ENCODE measurements at places on chromosomes 6 and 20.

- DNase-seq, result no peak
Observed at GRCh38 chr6:138432063-138432356, 28.0 kb downstream of the HEBP2 start.

GRCh38 chr20:40497899-40498691, 190.9 kb downstream of the MAFB start:
- no peak for DNase-seq

DNA sequence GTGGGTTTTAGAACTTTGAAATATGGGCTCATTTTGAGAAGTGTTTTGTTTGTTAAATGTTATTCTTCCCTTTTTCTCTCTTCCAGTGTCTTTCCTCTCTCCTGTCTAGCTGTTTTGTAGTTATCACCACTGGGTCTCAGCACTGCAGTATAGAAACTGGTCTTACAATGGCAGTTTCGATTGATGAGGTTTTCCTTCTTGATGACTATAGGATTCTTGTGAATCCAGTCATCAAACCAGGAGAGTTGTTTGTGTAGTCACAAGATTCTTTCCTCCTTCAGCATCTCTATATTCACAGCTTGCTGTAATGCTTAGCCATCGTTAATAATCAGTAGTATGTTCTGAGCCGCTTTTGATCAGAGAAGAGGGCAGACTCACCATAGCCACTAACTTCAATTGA, 172.3 kb downstream of the OGFRL1 start:
- DNase-seq, result no peak

GRCh38 chr6:15614277-15614676, 48.6 kb downstream of the DTNBP1 start:
- no peak for DNase-seq

DNA sequence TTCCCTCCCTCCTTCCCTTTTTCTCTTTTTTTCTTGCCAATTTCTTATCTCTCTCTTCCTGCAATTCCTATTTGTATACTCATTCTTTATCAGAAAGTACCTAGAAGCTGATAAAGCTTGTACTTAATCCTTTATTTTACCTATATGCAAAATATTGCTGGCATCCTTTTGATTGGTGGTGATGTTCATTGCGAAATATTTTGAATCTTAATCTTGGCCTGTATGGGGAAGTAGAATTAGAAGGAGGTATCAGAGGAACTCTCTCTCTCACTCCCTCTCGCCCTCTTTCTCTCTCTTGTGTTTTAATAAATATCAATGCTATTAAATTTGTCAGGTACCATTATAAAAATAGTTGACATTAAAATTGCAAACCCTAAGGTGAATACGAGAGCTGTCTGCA, 52.8 kb downstream of the UST start:
- DNase-seq, result no peak

Data from COR-L47 (cell line).